ENCODE measurements at places on chromosomes 16 and 17. TPM values are rescaled to one million over a fixed set of nuclear protein-coding genes. Genes with fewer than 3 reads are reported as not detected.

DNA sequence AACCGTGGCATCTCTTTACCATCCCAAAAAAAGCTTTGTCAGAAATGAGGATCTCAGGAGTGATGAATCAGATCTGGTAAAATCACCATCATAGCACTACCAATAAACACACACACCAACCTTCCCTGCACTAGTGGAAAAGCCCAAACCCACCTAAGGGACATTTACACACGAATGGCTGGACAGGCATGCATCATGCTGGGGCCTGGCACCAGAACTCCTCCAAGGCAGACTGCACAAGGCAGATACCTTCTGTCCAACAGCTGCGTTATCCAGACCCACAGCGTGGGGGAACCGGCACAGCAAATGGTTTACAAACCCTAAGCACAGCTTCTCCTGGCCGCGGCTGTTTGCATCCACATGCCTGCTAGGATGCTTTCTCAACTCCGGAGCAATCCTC lies 2.8 kb downstream of the ASIC2 start:
- no peak overlapping the region for H3K27ac ChIP-seq
- no peak for DNase-seq
- no peaks in the 10 kb centered on the region for H3K4me1 ChIP-seq
- no peak overlapping the region for H3K4me3 ChIP-seq
- H3K27me3 ChIP-seq = peaks cover 16% of the 10 kb centered on the region

GRCh38 chr17:69245617-69246016 lies 17.0 kb upstream of the ABCA10 start:
- no peak overlapping the region for H3K4me3 ChIP-seq
- H3K27ac ChIP-seq = no peak overlapping the region
- DNase-seq = no peak
- peaks cover 5% of the 10 kb centered on the region for H3K36me3 ChIP-seq

- no peaks in the 10 kb centered on the region for H3K27me3 ChIP-seq
- no peak for DNase-seq
- peaks cover 1% of the 10 kb centered on the region for H3K4me1 ChIP-seq
- no peak overlapping the region for H3K27ac ChIP-seq
- H3K4me3 ChIP-seq = no peak overlapping the region
Observed at GRCh38 chr16:349211-349610, 3.3 kb downstream of the AXIN1 start.

NGFR gene
- 4.9 TPM for total RNA-seq

DNA sequence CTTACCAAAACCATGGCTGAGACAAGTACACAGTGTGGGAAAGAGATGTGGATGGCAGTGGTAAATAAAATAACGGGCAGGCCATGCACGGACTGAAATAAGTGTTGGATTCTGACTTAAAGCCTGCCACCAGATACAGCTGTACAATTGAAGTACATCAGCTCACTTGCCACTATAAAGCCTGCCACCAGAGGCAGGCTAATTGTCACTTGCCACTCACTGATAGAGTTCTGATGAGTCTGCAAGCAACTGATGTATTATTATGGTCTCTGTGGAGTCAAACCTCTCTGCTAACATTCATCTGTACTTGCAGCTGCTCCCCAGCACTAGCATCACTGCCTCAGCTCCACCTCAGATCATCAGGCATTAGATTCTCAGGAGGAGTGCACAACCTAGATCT lies 93.0 kb downstream of the CYTH1 start:
- no peak for DNase-seq
- peaks cover 39% of the 10 kb centered on the region for H3K36me3 ChIP-seq
- H3K4me1 ChIP-seq = no peaks in the 10 kb centered on the region
- no peak overlapping the region for H3K4me3 ChIP-seq
- H3K27me3 ChIP-seq = no peaks in the 10 kb centered on the region
- no peak overlapping the region for H3K27ac ChIP-seq

DNA sequence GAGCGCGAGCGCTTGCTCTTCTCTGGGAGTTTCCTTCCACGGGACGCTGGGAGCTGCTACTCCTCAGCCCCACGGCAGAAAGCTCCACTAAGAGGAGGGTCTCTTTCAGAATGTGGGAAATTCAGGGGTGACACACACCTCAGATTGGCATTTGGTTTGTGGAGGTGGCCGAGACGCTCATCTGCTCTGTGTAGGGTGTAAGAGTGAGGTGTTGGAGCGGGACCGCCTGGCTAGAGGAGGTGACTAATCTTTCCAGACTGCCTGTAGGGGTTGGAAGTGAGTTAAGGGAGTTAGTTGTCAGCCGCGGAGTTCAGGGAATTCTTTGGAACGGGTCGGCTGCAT lies 735 bp downstream of the PSMD11 start:
- H3K27me3 ChIP-seq = no peaks in the 10 kb centered on the region
- peak overlapping the region; percentile 91 for H3K4me3 ChIP-seq

ABCC6 gene
- 22.7 TPM for total RNA-seq

DNA sequence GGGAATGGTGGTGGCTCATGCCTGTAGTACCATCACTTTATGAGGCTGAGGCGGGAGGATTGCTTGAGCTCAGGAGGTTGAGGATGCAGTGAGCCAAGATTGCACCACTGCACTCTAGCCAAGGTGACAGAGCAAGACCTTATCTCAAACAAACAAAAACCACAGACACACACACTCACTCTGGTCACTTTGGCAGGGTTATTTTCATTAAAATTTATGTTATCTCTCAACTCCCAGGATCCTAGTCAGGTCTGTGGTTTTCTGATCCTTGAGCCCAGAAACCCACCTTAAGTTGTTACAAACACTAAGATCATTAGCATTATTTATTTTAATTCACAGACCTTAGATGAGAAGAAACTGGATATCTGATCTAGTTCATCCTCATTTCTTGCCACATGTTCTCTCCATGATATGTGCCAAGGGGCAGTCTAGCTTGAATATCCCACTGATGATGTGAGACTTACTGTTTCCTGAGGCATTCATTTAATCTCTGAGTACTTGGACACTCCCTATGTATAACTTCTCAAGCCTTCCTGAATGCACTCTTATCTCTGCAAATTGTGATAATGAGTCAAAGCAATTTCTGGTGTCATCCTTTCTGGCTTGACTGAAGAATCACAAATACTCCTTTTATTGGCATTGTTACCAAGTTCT lies 9.6 kb downstream of the ABHD15 start:
- no peak for DNase-seq
- H3K27ac ChIP-seq = no peak overlapping the region
- H3K4me1 ChIP-seq = peaks cover 19% of the 10 kb centered on the region
- no peak overlapping the region for H3K4me3 ChIP-seq

GRCh38 chr16:15650698-15651171 lies 690 bp downstream of the NDE1 start:
- peak; percentile 61 for DNase-seq
- H3K36me3 ChIP-seq = no peaks in the 10 kb centered on the region
- peak overlapping the region; percentile 70 for H3K4me3 ChIP-seq

DNA sequence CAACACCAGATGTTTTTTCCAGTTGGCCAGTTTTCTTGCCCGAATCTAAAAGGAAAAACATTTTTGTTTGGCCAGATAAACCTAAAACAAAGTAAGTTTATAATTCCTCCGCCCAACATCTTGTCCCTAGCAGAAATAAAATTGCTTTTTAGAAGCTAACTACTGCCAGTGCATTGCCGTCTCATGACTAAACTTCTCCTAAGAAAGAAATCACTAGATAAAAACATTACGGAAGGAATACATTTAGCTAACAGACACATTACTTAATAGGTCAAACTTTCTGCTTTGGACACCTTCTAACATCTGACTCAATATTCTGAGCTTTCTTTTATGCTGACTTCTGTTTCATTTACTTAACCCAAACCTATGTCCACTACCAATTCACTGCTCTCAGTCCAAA lies 36.2 kb downstream of the FBXL20 start:
- H3K27me3 ChIP-seq = no peaks in the 10 kb centered on the region
- H3K4me3 ChIP-seq = no peak overlapping the region
- H3K27ac ChIP-seq = no peak overlapping the region
- H3K36me3 ChIP-seq = no peaks in the 10 kb centered on the region
- DNase-seq = no peak

GRCh38 chr17:56824503-56824902 lies 9.2 kb downstream of the C17orf67 start:
- H3K27ac ChIP-seq = no peak overlapping the region
- no peaks in the 10 kb centered on the region for H3K4me1 ChIP-seq
- DNase-seq = no peak
- no peak overlapping the region for H3K4me3 ChIP-seq
- H3K27me3 ChIP-seq = no peaks in the 10 kb centered on the region

DNA sequence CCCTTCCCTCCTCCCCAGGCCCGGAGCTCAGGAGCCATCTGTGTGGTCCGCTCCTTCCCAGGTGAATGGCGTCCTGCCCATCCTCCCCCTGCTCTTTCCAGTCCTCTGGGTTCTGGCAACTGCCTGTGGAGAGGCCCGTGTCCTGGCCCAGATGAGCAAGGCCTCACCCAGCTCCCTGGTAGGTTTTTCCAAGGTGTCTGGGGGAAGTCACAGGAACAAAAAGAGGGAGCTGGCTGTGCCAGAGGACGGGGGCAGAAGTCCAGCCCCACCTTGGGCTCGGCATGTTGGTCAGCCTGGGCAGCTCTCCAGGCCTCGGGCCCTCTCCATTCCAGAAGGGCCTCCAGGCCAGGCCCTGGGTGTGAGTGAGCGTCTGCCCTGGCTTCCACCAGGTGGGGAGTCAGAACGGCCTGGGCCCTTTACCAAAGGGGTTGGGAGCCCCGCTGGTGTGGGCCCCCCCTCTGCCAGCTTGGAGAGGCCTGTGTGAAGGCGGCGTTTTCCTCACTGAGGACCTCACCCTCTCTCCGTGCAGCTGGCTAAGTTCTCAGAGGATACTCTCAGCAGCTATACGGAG lies 25.1 kb downstream of the CASKIN2 start:
- peaks cover 4% of the 10 kb centered on the region for H3K4me1 ChIP-seq
- peak overlapping the region; percentile 68 for H3K27ac ChIP-seq
- H3K4me3 ChIP-seq = no peak overlapping the region
- DNase-seq = no peak
- peaks cover 35% of the 10 kb centered on the region for H3K36me3 ChIP-seq

KIF18B gene
- 0.80 TPM for total RNA-seq

DNA sequence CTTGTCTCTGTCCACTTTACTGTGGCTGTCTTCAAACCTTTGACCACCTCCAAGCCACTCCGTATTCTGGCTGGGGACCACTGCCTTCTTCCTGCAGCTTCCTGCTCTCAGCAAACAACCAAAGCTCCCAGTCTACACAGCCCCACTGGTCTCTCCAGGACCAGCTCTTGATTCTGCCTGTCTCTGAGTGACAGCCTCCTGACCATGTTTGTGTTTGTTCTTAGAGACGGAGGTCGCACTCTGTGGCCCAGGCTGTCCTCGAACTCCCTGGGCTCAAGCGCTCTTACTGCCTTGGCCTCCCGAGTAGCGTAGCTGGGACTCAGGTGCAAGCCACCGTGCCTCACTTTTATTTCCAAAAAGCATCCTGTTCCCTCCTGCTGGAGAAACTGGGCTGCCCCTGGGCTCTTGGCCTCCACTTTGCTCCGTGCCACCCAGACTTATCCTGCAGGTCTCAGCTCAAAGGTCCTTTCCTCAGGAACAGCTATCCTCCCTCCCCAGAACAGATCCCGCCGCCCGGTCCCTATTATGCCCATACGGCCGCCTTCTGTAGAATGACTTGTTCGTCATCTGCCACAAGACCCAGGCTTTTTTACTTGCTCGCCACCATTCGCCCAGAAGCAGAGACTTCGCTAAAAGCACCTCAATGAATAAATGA lies 9.1 kb downstream of the MNT start:
- peak overlapping the region; percentile 25 for H3K4me3 ChIP-seq
- no peak for DNase-seq
- peaks cover 23% of the 10 kb centered on the region for H3K4me1 ChIP-seq

- H3K4me3 ChIP-seq = no peak overlapping the region
- H3K36me3 ChIP-seq = no peaks in the 10 kb centered on the region
- H3K4me1 ChIP-seq = no peaks in the 10 kb centered on the region
- no peaks in the 10 kb centered on the region for H3K27me3 ChIP-seq
Observed at GRCh38 chr16:62717026-62717425, 680.8 kb upstream of the CDH8 start.

GRCh38 chr16:11032922-11033291 lies 88.5 kb downstream of the CLEC16A start:
- peaks cover 9% of the 10 kb centered on the region for H3K36me3 ChIP-seq
- peak overlapping the region; percentile 13 for H3K27ac ChIP-seq
- peaks cover 25% of the 10 kb centered on the region for H3K4me1 ChIP-seq
- peak; percentile 89 for DNase-seq
- H3K4me3 ChIP-seq = no peak overlapping the region
- H3K27me3 ChIP-seq = no peaks in the 10 kb centered on the region

- peaks cover 2% of the 10 kb centered on the region for H3K4me1 ChIP-seq
- no peak overlapping the region for H3K4me3 ChIP-seq
- no peak for DNase-seq
- H3K27ac ChIP-seq = peak overlapping the region; percentile 87
Observed at GRCh38 chr17:76502341-76503211, 1.4 kb upstream of the RHBDF2 start.

DNA sequence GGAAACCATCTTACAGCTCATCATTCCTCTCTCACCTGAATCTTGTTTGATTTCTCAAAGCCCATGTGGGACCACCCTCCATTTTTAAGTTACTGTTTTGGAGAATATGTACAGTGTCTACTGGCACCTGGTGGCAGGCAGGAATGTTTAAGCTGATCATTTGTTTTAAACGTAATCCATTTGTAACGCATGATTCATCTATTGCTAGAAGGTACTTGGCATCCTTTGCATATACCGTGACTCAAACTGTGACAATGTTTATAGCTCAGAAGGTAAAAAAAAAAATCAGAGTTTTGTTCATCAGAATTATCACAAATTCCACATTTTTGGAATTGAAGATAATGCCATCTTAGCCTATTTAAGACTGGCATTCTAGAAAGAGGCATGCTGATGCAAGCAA lies 1007.5 kb upstream of the EEF2KMT start:
- H3K36me3 ChIP-seq = no peaks in the 10 kb centered on the region
- no peak overlapping the region for H3K4me3 ChIP-seq

- no peak overlapping the region for H3K27ac ChIP-seq
- H3K36me3 ChIP-seq = peaks cover 14% of the 10 kb centered on the region
- H3K4me3 ChIP-seq = no peak overlapping the region
- H3K4me1 ChIP-seq = peaks cover 6% of the 10 kb centered on the region
- H3K27me3 ChIP-seq = no peaks in the 10 kb centered on the region
Observed at GRCh38 chr16:13936596-13937081, 16.7 kb downstream of the ERCC4 start.

- no peaks in the 10 kb centered on the region for H3K4me1 ChIP-seq
- no peak overlapping the region for H3K4me3 ChIP-seq
- H3K27me3 ChIP-seq = no peaks in the 10 kb centered on the region
- peak; percentile 15 for DNase-seq
- H3K36me3 ChIP-seq = no peaks in the 10 kb centered on the region
Observed at GRCh38 chr16:892536-893255, 78.1 kb downstream of the LMF1 start.

CLCN7 gene
- total RNA-seq = 103 TPM

GRCh38 chr16:11276896-11277593 lies 765 bp upstream of the PRM2 start:
- H3K4me3 ChIP-seq = no peak overlapping the region
- H3K27me3 ChIP-seq = no peaks in the 10 kb centered on the region

CDH1 gene
- 131 TPM for total RNA-seq

CTRL gene
- 2.0 TPM for total RNA-seq

GRCh38 chr17:52156576-52157570 lies 1.6 kb downstream of the CA10 start:
- peaks cover 19% of the 10 kb centered on the region for H3K27me3 ChIP-seq
- H3K27ac ChIP-seq = no peak overlapping the region
- DNase-seq = no peak
- H3K36me3 ChIP-seq = no peaks in the 10 kb centered on the region
- no peak overlapping the region for H3K4me3 ChIP-seq

FBXL19 gene
- 17.3 TPM for total RNA-seq
